Jurkat, Clone E6-1 (cell line): ENCODE measurements at places on chromosomes 5 and 9.
A peak's percentile ranks its signal among the peaks of the same experiment; 100 is the strongest.

GRCh38 chr9:98795970-98796363 lies 388 bp downstream of the ANKS6 start:
- no peak for DNase-seq

- DNase-seq: no peak
Measured at GRCh38 chr5:79759436-79759835, 69.8 kb downstream of the CMYA5 start.

DNA sequence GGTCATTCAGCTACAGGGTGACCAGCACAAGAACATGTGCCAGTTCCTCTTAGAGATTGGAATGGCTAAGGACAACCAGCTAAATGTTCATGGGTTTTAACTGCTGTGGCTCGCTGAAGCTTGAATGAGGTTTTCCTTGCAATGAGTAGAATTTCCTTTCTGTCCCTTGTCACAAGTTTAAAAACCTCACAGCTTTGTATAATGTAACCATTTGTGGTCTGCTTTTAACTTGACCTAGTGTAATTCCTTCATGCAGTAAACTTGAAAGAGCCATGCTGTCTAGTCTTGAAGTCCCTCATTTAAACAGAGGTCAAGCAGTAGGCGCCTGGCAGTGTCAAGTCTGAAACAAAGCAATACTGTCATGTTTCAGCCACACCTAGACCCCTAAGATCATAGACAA lies 181.3 kb upstream of the DMRT1 start:
- no peak for DNase-seq

DNA sequence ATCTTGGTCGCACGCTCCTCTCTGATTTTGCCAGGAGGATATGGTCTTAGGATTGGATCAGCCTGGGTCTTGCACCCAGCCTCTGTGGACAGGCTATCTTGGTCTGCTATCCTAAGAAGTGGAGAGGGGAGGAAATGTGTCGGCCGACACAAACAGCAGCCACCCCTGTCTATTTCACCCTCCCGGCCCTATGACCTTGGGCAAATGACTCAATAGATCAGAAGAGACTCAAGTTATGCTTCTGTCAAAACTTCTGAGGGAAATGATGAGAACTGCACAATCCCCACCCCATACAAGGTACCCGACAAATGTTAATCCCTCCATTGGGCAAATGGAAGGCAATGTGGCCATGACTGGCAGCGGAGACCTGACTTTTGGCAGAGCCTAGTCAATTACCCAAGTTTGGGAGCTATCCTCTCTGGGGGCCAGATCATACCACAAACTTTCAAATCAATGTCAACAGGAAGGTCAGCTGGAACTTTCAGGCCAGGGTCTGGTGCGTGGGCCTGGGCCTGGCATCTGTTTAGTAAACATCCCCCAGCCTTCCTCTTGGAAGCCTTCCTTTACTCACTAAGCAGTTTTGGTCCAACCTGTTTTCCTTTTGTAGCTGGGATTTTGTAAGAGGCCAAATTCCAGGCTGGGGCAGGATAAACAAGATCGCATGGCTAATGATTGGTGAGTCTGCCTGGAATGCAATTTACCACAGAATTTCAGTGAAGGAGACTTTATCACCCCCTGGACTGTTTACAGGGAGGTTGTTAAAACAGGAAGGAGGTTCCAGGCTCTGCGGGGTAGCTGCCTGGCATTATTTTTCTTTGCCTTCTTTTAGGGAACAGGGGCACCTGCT lies 64.2 kb upstream of the CPEB4 start:
- no peak for DNase-seq

- DNase-seq: no peak
Measured at GRCh38 chr9:98911042-98911441, 32.7 kb upstream of the COL15A1 start.

- DNase-seq: no peak
Measured at GRCh38 chr5:56498759-56499395, 265.7 kb upstream of the ANKRD55 start.

GRCh38 chr5:130018641-130019040 lies 114.4 kb downstream of the CHSY3 start:
- DNase-seq: no peak

DNA sequence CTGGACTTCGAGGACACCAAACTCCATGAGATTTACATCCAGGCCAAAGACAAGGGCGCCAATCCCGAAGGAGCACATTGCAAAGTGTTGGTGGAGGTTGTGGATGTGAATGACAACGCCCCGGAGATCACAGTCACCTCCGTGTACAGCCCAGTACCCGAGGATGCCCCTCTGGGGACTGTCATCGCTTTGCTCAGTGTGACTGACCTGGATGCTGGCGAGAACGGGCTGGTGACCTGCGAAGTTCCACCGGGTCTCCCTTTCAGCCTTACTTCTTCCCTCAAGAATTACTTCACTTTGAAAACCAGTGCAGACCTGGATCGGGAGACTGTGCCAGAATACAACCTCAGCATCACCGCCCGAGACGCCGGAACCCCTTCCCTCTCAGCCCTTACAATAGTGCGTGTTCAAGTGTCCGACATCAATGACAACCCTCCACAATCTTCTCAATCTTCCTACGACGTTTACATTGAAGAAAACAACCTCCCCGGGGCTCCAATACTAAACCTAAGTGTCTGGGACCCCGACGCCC lies 1.3 kb downstream of the PCDHGC3 start:
- DNase-seq: no peak

GRCh38 chr9:74379718-74380117 lies 117.4 kb upstream of the RORB start:
- peak; percentile 67 for DNase-seq

DNA sequence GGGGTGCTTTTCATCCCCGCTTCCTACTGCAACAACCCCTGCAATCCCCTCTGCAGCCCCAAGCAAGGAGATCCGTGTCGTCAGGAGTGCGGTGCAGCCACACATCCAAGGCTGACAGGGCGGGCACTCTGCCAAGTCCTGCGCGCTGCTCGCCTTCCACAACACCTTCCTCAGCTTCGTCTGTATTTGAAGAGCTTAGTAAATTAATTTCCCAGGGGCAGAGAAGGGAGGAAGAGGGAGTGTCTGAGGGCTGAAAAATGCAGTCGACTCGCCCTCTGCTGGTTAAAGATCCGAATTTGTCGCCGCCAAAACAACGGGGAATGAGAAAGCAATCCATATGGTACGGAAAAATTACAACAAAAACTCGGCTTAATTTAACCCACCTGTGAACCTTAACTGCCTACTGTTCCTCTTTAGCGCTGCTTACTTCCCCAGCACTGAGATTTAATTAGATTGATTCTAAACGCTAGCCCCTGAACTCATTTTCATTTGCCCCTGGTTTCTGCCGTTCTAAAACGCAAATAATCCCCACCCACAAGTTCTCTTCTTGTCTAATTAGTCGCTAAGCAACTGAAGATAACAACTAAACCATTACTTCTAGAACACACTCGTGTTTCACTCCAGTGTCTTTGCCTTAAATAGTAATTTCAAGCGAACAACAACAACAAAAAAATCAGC lies 10.9 kb upstream of the PCDHB1 start:
- DNase-seq: peak; percentile 4

DNA sequence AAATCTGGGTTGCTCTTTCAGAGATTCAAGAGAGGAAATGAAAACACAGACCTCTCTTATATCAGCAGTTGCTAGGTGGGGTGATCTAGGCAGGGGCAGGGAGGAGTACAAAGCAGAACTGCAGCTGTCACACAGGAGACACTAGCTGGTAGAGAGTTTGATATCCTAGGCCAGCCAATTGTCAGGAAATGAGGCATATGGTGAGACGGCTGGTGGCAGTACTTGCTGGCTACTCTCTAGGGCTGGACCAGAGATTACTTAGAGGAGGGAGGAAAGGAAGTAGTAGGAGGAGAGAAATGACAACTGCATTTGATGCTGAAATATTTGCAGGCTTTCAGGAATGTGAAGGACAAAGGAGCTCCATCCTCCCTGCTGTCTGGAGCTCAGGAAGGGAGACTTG lies 113.8 kb downstream of the TRIM32 start:
- DNase-seq: no peak

DNA sequence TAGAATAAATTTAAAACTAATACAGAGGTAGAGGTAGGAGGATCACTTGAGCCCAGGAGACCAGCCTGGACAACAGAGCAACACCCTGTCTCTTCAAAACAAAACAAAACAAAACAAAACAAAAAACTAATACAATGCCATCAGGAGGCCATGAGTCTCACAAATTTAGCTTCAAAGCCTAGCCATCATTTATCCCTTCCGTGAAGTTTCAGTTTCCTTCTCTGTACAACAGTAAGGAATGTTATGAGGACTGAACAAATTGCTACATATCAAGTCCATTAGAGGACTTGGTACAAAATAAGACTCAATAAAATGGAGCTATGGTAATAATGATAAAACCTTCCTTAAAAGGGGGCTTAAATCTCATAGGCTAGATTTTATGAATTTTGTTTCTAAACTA lies 60.8 kb downstream of the MAPKAP1 start:
- no peak for DNase-seq

DNA sequence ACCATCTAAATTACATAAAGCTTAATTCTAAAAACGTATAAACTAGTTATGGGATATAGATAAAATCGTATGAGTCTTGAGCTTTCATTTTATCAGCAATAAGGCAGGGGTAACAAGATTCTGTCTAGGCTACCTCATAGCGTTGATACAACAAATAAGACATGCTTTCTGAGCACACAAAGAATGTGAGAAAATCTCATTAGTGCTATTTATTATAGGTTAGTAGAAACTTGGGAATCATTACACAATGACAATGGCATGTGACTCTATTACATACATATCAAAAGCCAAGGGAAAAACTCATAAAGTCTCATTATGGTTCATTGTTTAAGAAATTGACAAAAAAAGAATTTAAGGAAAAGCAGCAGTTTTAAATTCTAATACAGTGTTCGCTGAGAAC lies 448.6 kb downstream of the PLK2 start:
- no peak for DNase-seq

DNA sequence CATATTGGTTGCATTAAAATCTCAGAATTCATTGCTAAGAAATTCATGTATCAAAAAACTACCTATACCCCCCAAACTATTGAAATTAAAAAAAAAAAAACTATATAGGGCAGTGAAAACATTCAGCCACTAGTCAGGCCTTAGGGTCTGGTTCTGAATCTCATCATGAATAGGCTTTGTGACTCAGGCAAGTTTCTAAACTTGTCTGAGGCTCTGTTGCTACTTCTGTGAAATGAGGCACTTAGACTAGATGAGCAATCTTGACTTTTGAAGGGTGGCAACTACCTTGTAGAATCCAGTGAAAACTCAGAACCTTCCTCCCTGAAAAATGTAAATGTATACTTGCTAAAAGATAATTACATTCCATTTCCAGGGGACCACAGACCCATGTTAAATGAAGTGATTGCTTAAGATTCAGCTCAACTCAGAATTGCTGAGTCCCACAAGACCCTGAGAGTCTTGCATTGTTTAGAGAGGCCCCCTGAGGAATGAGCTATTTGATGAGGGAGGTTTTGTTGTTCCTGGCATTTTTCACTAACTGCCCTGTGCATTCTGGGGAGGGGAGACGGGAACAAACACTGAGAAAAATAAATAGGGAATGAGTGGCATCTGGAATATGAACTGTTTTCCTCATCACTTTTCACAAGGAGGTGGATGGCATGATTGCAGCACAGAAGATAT lies 29.5 kb downstream of the RAI14 start:
- no peak for DNase-seq

- DNase-seq: no peak
Measured at GRCh38 chr5:1174122-1174936, 27.1 kb upstream of the SLC6A19 start.

DNA sequence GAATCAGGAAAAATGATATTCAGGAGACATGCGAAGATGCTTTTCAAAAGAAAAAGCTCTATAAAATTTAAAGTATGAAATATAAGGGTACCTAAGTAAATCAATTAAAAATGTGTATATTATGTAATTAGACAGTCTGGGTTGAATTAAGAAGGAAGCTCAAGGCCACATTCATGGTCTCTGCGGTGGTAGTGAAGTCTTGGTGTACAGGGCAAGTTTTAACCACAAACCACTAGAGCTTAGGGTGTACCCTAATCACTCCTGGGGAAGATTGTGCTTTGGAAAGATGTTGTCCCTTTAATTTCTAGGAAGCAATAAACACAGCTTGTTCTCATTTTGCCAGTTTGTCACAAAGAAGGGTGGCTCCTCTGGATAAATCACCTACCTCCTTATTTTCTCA lies 287.2 kb upstream of the ZNF608 start:
- no peak for DNase-seq

DNA sequence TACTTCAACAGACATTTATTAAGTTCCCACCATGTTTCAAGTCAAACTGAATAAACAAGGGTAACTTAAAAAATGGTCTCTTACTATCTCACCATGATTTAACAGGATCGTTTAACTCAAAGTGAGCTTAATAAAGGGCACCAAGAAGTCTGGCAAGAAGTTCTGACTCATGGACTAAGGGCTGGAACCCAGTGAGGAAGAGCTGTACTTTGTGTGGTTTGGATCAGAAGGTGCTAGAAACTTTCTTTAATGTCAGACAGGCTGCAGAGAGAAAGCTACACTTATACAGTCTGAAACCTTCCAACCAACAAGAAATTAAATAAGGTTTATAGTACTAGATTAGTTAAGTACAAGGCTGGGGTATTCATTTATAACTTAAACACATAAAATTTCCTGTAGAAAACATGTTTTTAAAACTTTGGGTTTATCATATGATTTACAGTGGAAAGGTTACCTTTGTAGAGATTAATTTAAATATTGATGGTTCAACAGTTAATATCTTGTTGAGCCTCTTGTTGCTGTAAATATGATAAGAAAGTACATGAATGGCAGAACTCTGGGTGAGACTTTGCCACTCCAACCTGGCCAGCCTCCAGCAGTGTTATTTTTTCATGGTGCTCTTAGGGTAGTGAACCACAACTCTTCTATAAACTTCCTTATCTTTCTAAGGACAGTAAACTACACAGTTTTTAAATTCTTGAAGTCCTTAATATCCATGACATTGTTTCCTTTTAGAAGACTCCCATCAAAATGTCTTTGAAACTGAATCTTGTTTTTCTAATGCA lies 162.8 kb downstream of the MAN2A1 start:
- no peak for DNase-seq

DNA sequence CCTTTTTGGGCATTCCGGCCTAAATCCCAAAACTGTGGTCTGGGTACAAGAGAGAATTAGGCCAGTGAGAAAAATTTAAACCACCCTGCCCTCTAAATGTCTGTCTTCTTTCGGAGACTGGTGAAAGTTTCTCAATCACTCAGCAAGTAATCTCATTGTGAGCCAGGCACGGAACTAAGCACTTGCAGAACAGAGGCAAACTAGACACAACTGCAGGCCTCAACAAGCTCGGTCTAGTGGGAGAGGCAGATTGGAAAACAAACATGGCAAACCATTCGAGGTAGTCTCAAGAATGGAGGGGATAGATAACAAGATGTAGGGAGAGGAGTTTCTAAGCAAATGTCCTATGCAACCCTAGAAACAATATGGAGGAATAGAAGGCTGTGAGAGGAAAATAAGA lies 8.9 kb upstream of the C5orf58 start:
- DNase-seq: no peak

DNA sequence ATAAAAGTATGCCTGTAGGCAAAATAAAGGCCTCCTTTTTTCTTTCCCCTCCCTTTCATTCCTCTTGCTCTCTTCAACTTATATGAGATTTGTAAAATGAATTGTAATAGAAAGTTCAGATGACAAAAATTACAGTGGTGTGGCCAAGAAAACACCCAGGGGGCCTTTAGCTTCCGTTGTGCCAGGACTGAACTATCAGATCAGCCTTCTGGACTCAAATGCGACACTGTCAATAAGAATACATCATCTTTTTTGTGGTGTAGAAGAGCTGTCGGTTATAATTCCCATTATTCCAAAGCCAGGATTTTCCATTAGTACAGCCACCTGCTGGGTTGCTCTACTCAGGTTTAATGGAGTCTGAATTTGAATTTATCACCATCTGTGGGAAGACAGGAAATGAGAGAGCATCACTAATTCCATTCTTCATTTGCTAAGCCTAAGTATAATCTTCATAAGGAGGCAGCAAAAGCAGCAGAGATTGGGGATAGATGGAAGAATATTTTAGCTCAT lies 443.4 kb downstream of the ANXA1 start:
- no peak for DNase-seq
